ENCODE measurements at places on chromosomes 13 and 19. TPM values are rescaled to one million over a fixed set of nuclear protein-coding genes. Genes with fewer than 3 reads are reported as not detected.
A peak's percentile ranks its signal among the peaks of the same experiment; 100 is the strongest.

- H3K4me1 ChIP-seq = peaks cover 44% of the 10 kb centered on the region
- H3K27ac ChIP-seq = no peak overlapping the region
- peak overlapping the region; percentile 73 for H3K4me3 ChIP-seq
- H3K27me3 ChIP-seq = no peaks in the 10 kb centered on the region
- DNase-seq = no peak
- peaks cover 31% of the 10 kb centered on the region for H3K36me3 ChIP-seq
These were observed 2.0 kb downstream of the ZNF792 start for GRCh38 chr19:34961775-34962686.

Gene AMER2
- total RNA-seq = not detected

- no peak overlapping the region for H3K27ac ChIP-seq
- H3K4me3 ChIP-seq = no peak overlapping the region
- no peak for DNase-seq
- no peaks in the 10 kb centered on the region for H3K36me3 ChIP-seq
- H3K27me3 ChIP-seq = no peaks in the 10 kb centered on the region
These were observed 195.3 kb downstream of the B3GLCT start for GRCh38 chr13:31395090-31395489.

DNA sequence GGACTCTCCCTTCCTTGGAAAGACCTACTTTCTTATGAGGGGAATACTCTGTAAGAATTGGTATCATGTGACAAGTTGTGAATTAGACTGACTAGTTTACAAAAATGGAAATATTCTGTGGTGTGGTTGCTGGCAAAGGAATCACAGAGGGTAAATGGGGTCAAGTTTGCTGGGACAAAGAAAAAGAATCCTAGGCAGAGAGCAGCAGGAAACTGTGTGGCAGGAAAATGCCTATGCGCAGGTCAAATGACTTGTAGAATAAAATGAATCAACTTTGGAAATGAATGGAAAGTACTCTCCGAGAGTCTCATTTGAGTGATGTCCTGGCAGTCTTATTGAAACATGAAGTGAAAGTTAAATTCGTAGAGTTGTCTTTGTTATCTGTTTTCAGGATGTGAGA lies 1250.7 kb downstream of the UQCRFS1 start:
- no peaks in the 10 kb centered on the region for H3K27me3 ChIP-seq
- H3K4me1 ChIP-seq = no peaks in the 10 kb centered on the region
- no peaks in the 10 kb centered on the region for H3K36me3 ChIP-seq

GRCh38 chr13:95573221-95573620 lies 20.7 kb downstream of the CLDN10 start:
- no peak overlapping the region for H3K4me3 ChIP-seq
- 0 out of 2 replicates have a peak, but pooled peaks cover 3% of the 10 kb centered on the region for H3K36me3 ChIP-seq
- H3K4me1 ChIP-seq = no peaks in the 10 kb centered on the region
- DNase-seq = no peak
- H3K27ac ChIP-seq = no peak overlapping the region

GRCh38 chr19:48529156-48529555 lies 17.5 kb upstream of the LMTK3 start:
- DNase-seq = no peak
- no peaks in the 10 kb centered on the region for H3K27me3 ChIP-seq

GRCh38 chr13:25207291-25207810 lies 35.3 kb upstream of the AMER2 start:
- H3K36me3 ChIP-seq = no peaks in the 10 kb centered on the region
- H3K4me1 ChIP-seq = no peaks in the 10 kb centered on the region
- no peak overlapping the region for H3K27ac ChIP-seq
- H3K27me3 ChIP-seq = no peaks in the 10 kb centered on the region
- no peak overlapping the region for H3K4me3 ChIP-seq

DNA sequence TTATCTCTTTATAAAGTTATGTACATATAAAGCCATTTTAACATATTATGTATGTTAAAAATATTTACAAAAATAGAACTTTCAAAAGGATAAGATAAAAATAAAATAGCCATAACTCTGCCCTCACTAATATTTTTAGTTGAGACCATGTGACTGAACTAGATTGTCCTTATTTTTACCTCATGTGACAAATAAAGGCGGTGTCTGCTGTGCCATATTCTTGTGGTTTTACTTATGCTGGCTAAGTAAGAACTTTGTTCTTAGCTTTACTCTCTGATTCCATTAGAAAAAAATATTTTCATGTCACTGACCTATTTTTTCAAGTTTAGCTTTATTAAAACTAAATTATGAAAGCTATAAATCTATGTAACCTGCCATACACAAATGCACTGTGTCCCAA lies 135.6 kb upstream of the TSC22D1 start:
- no peaks in the 10 kb centered on the region for H3K36me3 ChIP-seq
- H3K4me3 ChIP-seq = no peak overlapping the region
- H3K27me3 ChIP-seq = no peaks in the 10 kb centered on the region
- no peak overlapping the region for H3K27ac ChIP-seq
- DNase-seq = no peak

Gene ZC3H4
- 11.1 TPM for total RNA-seq

GRCh38 chr13:110445183-110445582 lies 116.3 kb downstream of the RAB20 start:
- no peak overlapping the region for H3K27ac ChIP-seq
- peaks cover 66% of the 10 kb centered on the region for H3K36me3 ChIP-seq
- H3K4me3 ChIP-seq = no peak overlapping the region
- peaks cover 38% of the 10 kb centered on the region for H3K4me1 ChIP-seq
- H3K27me3 ChIP-seq = no peaks in the 10 kb centered on the region

- H3K4me3 ChIP-seq = no peak overlapping the region
- H3K27ac ChIP-seq = no peak overlapping the region
- no peak for DNase-seq
- H3K36me3 ChIP-seq = no peaks in the 10 kb centered on the region
These were observed 1.7 kb upstream of the IFT88 start for GRCh38 chr13:20565115-20565736.

GRCh38 chr13:64272681-64273080 lies 2857.0 kb upstream of the PCDH20 start:
- H3K27ac ChIP-seq = no peak overlapping the region
- H3K4me1 ChIP-seq = no peaks in the 10 kb centered on the region
- H3K4me3 ChIP-seq = no peak overlapping the region
- no peaks in the 10 kb centered on the region for H3K27me3 ChIP-seq

DNA sequence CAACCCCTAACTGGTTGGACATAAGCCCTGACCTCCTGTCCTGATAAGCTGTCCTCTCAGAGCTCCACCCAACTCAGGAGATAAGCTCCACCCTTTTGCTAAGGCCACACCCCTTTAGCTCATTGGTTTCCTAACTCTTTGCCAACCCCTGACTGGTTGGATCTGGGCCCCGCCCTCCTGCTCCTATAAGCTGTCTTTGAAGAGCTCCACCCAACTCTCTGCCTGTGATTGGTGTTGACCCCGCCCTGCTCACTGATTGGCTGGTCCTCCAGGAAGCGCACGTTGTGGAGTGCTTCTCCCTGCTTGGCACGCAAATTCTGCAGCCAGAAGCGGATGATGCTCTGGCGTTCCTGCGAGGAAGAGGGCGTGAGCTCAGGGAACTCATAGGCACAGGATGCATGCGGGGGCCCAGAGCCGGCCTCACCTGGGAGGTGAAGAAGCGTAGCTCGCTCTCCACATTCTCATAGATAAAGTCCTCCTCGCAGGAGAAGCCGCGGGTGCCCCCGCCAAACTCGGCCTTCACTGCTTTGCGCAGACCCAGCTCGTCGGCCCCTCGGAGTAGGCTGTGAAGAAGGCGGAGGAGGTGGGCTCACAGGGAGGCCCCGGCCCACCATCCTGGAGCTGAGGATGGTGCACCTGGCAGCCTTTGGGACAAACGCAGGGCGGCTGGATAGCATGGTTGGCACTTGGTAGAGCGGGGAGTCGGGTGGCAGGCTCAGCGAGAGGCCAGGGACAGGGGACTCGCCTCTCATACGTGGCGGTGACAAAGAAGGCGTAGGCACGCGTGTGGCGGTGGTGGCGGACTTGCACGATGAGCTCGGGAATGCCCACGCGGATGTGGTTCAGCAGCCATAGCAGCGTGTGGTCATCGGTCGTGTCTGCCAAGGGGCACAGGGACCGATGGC lies 1.7 kb downstream of the ANO8 start:
- peaks cover 23% of the 10 kb centered on the region for H3K4me1 ChIP-seq
- no peak overlapping the region for H3K4me3 ChIP-seq
- no peak overlapping the region for H3K27ac ChIP-seq
- peak; percentile 59 for DNase-seq
- no peaks in the 10 kb centered on the region for H3K27me3 ChIP-seq
- peaks cover 8% of the 10 kb centered on the region for H3K36me3 ChIP-seq

Gene AMH
- total RNA-seq = 0.58 TPM

GRCh38 chr13:75216038-75216437 lies 265.9 kb downstream of the TBC1D4 start:
- no peak overlapping the region for H3K4me3 ChIP-seq
- no peak overlapping the region for H3K27ac ChIP-seq
- DNase-seq = no peak
- 0 out of 2 replicates have a peak, but pooled peaks cover 5% of the 10 kb centered on the region for H3K27me3 ChIP-seq
- H3K36me3 ChIP-seq = no peaks in the 10 kb centered on the region

Gene ERFL
- total RNA-seq = not detected

DNA sequence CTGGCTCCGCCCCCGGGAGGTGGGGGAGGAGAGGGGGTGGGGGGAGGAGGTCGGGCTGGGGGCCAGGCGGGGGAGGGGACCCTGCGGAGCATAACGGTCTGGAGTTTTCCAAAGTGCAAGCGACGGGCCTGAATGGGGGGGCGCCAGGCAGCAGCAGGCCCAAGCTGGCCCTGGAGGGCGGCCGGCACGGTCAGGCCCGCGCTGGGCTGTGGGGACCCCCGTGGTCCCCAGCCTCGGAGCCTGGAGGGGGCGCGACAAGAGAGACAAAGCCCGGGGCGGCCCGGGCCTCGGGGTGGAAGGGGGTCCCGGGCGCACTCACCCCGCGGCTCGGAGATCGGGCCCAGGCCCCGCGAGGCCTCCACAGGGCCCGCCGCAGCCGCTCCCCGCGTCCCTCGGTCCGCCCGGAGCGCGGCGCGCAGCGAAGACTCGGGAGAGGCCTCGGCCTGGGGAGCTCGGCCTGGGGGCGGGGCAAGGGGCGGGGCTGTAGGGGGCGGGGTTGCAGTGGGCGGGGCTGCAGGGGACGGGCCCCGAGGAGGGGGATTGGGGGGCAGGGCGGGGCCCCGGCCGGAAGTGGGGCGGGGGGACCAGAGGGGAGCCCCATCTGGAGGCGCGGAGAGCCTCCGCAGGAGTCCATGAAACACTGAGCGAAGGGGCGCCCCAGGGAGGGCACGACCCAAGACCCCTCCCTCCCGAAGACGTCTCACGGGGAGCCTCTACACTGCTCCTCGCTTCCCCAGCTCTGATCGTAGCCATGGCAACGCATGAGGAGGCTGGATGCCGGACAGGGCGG lies 47.6 kb downstream of the PTPRS start:
- peak overlapping the region; percentile 94 for H3K4me3 ChIP-seq
- peak; percentile 79 for DNase-seq
- peak overlapping the region; percentile 75 for H3K27ac ChIP-seq

GRCh38 chr19:33395561-33396550 lies 22.3 kb downstream of the CEBPG start:
- peak overlapping the region; percentile 47 for H3K27ac ChIP-seq
- H3K4me3 ChIP-seq = no peak overlapping the region
- no peak for DNase-seq
- H3K4me1 ChIP-seq = peaks cover 78% of the 10 kb centered on the region

Gene KLK6
- not detected for total RNA-seq

DNA sequence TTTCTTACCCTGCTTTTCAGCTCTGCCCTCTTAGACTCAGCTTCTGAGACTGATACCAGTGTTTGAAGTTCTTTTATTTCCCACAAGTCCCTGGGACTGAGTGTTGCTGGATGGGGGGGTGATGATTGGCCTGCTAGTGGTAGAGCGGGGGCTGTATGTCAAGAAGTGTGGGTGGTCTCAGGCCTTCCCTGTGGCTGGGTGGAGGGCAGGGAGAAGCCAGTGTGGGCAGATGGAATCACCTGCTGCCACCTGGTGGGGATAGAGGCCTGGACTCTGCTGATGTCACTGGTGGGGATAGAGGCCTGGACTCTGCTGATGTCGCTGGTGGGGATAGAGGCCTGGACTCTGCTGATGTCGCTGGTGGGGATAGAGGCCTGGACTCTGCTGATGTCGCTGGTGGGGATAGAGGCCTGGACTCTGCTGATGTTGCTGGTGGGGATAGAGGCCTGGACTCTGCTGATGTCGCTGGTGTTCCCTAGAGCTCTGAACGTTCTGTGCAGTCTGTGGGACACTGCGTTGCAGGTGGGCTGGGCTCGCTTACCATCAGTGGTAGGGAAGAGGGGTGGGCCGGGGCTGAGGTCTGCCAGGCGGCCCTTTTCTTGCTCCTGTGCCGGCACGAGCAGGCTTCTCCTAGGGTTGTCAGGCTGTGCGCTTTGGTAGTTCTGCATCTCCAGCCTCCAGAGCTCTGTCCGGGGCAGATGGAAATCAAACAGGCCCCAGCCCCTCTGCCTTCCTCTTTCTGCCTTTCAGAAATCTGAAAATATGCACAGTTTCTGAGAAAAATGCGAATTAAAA lies 101.3 kb downstream of the ARHGEF7 start:
- DNase-seq = peak; percentile 76
- H3K27me3 ChIP-seq = no peaks in the 10 kb centered on the region
- H3K4me1 ChIP-seq = peaks cover 22% of the 10 kb centered on the region
- no peak overlapping the region for H3K4me3 ChIP-seq
- H3K36me3 ChIP-seq = peaks cover 58% of the 10 kb centered on the region

Gene ZNF135
- total RNA-seq = not detected

- H3K4me3 ChIP-seq = no peak overlapping the region
- no peaks in the 10 kb centered on the region for H3K27me3 ChIP-seq
These were observed 107.2 kb upstream of the MLNR start for GRCh38 chr13:49112782-49113525.

DNA sequence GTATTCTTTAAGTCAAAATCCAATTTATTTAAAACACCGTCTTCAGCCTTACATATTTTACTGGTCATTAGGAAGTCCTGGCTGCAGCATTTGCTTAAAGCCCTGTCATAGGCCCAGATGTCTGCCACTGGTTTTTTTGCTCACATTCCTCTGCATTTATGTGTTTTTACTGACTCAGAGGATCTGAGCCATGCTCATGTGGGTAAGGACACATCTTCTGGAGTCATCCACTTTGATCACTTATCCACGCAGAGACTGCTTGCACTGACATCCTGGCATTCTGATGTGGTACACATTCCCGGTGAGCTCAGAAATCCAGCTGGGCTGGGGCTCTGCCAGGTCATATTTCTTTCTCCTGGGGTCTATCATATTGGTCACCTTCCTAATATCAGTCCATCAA lies 531.7 kb upstream of the ARGLU1 start:
- no peaks in the 10 kb centered on the region for H3K4me1 ChIP-seq
- no peak overlapping the region for H3K27ac ChIP-seq
- peak; percentile 10 for DNase-seq
- no peaks in the 10 kb centered on the region for H3K27me3 ChIP-seq

GRCh38 chr19:49920624-49921363 lies 8.2 kb upstream of the ATF5 start:
- no peak overlapping the region for H3K4me3 ChIP-seq
- no peaks in the 10 kb centered on the region for H3K4me1 ChIP-seq
- no peak for DNase-seq

GRCh38 chr13:69946511-69946910 lies 161.1 kb upstream of the ATXN8OS start:
- H3K27me3 ChIP-seq = no peaks in the 10 kb centered on the region
- H3K36me3 ChIP-seq = no peaks in the 10 kb centered on the region
- H3K4me3 ChIP-seq = no peak overlapping the region
- H3K27ac ChIP-seq = no peak overlapping the region
- H3K4me1 ChIP-seq = no peaks in the 10 kb centered on the region

Gene FXYD3
- not detected for total RNA-seq

- no peak overlapping the region for H3K4me3 ChIP-seq
- no peak for DNase-seq
- H3K36me3 ChIP-seq = peaks cover 66% of the 10 kb centered on the region
- no peaks in the 10 kb centered on the region for H3K27me3 ChIP-seq
- peaks cover 12% of the 10 kb centered on the region for H3K4me1 ChIP-seq
These were observed 2.8 kb downstream of the ZNF20 start for GRCh38 chr19:12137221-12137940.

Gene GPATCH1
- total RNA-seq = 18.3 TPM
